ENCODE measurements at places on chromosomes 12 and 14.

- peak; percentile 62 for DNase-seq
These were observed 10.1 kb upstream of the JDP2 start for GRCh38 chr14:75417674-75418073.

DNA sequence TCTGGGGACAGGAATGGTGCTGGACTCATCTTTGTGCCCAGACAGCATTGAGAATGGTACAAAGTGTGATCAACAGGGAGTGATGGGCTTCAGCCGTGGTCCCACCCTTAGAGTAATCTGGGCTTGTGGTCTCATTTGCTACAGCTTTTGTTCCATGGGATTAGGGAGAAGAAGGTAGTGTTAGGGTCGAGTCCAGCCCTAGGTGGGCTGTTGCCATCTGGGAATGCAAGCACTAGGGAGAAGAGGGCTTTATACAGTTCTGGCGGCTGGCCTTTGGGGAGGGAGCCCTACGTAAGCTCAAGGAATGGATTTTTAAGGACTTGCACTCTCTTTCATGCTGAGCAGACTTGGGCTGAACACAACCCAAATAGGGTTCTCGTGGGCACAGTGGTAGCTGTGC, 4.9 kb downstream of the PLEKHG3 start:
- DNase-seq, result no peak

GRCh38 chr12:124520907-124521306, 46.5 kb downstream of the NCOR2 start:
- DNase-seq, result no peak

GRCh38 chr12:56687223-56688128, 608 bp downstream of the PTGES3 start:
- DNase-seq, result peak; percentile 20

GRCh38 chr12:3117591-3118015, 40.4 kb downstream of the TSPAN9 start:
- peak; percentile 88 for DNase-seq

DNA sequence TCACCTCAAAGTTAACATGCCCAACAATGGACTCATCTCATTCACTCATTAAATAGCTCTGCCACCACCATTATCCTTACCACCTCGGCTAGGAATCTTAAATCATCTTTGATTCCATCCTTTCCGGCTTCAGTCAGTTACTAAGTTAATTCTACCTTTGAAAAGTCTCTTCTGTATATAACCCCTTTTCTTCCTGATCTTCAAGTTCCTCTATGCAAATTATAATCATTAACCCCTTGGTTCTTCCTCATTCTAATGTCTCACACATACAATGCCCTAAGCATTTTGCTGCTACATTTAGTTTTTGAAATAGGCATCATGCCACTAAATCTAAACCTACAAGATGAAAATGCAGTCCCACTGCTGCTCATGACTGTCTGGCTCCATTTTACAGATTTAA, 51.6 kb downstream of the ATP2B1 start:
- DNase-seq, result no peak

DNA sequence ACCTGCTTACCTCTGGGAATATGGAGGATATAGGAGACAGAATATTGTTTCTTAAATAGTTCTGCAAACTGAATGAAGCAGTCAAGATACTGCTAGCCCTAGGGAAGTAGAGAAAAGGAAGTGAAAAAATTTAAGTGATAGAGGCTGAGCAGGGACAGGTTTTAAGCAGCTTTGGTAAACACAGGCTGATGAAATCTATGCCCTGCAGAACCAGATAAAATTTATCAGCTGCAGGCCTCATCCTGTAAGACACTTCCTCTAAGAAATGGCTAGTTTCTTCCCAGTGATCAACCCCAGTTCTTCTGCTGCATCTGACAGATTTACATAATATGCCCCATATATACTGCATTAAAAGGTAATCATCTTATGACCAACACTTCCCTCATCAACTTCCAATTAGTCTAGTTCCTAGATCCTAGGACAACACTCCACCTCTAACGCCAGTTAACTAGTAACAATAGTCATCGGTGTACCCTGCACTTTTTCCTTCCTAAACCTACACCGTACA, 1.3 kb upstream of the ESYT1 start:
- DNase-seq, result no peak

GRCh38 chr12:51351913-51352532, 5.5 kb upstream of the CELA1 start:
- DNase-seq, result peak; percentile 61

DNA sequence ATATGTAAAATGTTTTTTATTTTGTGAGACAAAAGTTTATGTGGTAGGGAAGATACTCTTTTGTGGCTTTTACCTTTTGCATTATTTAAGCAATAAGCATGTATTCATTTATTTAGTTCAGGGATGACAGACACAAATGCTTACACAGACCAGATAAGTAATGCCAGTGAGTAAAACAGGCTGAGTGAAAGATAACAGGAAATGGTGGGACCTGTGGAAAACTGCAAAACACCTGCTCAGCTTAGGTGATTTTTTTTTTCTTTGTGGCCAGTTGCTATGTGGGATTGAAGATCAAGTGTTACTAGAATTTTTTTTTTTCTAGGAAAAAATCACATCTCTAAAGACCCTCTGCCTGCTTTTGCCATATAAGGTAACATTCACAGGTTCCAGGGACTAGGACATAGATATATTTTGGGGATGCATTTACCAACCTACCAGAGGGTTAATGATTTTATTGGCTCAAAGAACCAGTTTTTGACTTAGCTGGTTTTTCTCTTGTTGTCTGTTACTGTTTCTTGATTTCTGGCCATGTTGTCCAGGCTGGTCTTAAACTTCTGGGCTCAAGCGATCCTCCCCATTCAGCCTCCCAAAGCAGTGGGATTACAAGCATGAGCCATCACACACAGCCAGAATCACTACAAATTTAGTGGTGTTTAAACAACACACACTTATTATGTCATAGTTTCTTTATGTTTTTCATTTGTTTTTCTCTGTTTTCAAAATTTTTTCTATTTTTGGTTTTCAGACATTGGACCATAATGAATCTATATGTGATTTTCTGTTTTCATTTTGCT, 9.8 kb downstream of the PSMA6 start:
- DNase-seq, result no peak

GRCh38 chr12:121797937-121798786, 4.7 kb upstream of the RHOF start:
- DNase-seq, result no peak

DNA sequence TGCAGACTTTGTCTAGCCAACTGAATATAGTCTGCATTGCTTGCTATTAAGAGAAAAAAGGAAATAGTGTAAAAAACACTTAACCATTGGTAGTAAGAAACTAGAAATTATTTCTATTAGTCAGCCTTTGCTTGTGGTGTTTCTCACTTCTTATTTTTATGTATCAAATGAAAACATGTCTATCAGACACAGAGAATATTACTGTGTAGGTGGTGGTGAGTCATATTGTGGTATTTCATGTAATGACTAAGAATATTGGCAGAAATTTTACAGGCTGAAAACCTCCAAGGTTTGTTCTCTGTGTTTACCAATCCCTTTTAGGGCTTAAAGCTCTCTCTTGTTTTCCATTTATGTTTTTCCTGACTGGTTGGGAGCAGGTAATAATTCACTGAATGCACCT, 87.2 kb downstream of the DAAM1 start:
- DNase-seq, result peak; percentile 93

DNA sequence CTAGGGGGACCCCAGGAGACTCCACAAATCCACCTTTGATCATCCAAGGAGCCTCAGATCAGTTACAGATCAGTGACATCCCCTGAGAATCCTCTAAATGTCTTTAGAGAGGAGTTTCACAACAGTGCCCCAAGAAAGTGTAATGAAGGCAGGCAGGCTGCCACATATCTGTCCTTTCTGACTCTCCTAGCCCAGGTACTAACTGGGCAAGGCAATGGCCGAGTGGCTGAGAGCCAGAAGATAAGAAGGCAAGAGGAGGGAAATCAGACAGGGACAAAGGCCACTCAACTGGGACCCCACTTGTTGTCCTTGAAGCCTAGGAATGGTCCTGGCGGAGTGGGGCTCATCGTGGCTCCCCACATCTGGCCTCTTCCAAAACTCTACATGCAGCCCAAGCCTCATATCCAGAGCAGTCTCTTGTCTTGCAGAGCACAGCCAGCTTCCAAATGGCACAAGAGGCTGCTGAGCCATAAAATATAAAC, 11.6 kb downstream of the ACTN1 start:
- no peak for DNase-seq

DNA sequence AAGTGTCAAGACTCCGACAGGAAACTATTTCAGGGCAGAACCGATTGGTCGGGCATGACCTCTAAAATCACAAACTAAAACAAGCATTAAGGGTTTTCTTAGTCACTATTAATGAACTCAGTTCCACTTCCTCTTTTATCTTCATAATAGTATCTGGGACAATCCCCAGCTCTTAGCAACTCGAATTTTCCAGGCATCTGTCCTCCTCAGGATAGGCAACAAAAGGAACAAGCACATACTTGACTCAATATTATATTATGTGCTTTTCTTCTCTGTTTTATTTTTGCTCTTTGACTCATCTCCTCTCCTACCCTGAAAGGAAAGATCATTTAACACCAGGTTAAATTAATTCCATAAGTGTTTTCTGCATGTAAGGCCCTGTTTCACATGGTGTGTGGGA, 638.3 kb upstream of the TBX3 start:
- peak; percentile 89 for DNase-seq

GRCh38 chr12:9699269-9699897, 29.9 kb downstream of the CLEC2D start:
- DNase-seq, result no peak

DNA sequence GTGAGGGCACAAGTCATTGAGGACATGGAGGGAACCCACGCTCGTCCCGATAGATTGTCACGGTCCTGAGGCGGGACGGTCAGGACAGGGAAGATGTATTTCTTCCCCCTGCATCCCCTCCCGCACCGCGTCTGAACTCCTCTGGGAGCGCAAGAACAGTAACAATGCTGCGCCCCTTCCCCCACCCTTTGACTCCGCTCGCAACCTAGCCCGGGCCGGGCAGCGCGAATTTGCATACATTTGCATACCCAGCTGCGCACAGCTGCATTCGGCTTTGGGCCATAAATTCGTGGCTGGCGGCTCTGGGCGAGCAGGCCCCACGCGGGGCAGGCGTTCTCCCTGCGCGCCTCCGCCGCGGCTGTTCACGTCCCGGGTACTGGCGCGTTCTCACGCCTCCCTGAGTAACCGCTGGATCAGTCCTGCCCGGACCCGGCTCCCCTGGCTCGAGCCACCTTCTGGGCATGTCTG, 29.0 kb upstream of the SMUG1 start:
- no peak for DNase-seq

DNA sequence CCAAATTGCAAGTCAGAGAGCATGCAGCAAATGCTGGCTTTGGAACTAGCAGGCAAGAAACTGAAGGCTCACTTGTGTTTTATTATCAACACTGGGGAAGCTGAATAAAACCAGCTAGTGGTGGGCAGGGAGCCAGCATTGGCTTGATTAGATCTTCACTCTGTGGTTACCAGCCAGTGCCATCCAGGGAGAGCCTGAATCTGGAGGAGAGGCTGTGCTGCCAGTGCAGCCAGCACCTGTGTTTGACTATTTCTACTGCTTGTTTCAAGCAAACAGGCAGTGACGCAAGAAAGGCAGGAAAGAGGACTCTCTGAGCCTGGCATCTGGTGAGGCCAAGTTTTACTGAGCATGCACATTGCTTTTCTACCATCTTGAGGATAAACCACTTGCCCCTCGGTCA, 247.0 kb downstream of the PHLDA1 start:
- no peak for DNase-seq

- no peak for DNase-seq
These were observed 104.0 kb upstream of the BCAT1 start for GRCh38 chr12:25052914-25053211.

DNA sequence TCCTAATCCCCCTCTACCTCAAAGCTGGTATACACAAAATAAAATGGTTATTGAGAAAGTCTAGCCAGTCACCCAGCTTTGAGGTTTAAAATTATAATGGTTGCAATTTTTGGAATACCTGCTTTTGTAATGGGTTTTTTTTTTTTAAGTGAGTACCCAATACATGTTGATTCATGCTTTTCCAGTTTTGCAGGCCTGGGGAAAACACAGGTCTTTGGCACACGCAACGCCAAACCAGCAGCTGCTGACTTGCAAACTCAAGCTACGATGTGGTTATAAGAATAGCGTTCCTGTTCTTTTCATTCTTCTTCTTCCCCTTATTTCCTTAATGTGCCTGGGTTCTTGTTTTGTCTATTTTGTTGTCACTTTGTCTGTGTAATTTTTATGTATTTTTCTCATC, 233.0 kb downstream of the EGLN3 start:
- DNase-seq, result no peak

- DNase-seq, result no peak
These were observed 23.5 kb downstream of the GPHB5 start for GRCh38 chr14:63295231-63295685.

DNA sequence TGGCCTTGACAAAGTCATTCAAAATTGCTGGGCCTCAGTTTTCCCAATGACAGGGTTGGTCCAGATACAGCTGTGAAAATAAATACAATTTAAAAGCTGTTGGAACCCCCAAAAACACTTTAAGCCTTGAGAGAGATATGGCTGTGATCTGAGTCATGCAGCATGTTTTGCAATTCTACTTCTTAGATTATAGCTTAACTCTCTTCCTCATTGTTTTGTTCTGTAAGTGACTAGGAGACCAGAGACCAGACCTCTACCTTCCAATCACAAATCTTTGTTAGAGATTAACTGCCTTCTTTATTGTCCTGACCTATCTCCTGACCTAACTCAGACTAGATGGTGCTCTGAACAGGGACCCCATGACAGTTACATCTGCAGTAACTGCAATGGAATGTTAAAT, 198.1 kb downstream of the STXBP6 start:
- DNase-seq, result peak; percentile 23

- DNase-seq, result no peak
These were observed 102.6 kb upstream of the PRB2 start for GRCh38 chr12:11497995-11498394.

DNA sequence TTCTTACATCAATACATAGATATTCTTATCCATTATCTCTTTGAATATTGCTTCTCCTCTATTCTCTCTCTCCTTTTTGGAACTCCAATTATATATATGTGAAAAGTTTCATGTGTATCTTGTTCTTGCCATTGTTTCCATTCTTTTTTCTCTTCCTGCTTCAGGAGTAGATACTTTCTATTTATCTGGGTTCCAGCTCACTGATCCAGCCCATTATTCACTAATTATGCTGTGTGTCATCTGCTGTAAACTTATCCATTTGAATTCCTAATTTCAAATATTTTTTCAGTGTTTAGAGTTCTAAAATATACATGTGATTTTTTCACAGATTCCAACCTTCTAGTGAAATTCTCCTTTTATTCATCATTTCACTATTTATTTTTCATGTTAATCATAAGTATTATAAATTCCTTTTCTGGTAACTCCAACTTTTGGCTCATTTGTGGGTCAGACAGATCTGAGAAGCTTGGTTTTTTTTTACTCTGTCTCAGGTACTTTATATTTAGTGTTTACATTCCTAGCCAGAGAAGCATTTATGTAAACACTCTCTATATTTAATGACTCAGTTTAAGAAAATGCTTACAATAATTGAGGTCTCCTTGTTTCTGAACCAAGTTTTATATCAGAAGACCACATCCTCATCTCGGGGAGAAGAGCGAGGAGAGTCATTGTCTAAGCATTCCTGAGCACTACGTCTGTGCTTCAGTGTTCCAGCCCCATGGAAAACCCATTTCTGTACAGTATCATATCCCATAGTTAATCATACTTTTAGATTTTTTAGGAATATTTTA, 15.9 kb upstream of the AMIGO2 start:
- peak; percentile 94 for DNase-seq

Data from fibroblast of skin of right quadriceps (primary cell).